ENCODE measurements at places on chromosomes 6 and 20. TPM values are rescaled to one million over a fixed set of nuclear protein-coding genes. Genes with fewer than 3 reads are reported as not detected.

- no peak for DNase-seq
Measured at GRCh38 chr20:54843865-54844264, 368.5 kb downstream of the DOK5 start.

Gene PTGIS
- total RNA-seq = 101 TPM

Gene MYL9
- 1,833 TPM for total RNA-seq

- DNase-seq = no peak
Measured at GRCh38 chr6:155011809-155012291, 16.7 kb downstream of the TIAM2 start.

DNA sequence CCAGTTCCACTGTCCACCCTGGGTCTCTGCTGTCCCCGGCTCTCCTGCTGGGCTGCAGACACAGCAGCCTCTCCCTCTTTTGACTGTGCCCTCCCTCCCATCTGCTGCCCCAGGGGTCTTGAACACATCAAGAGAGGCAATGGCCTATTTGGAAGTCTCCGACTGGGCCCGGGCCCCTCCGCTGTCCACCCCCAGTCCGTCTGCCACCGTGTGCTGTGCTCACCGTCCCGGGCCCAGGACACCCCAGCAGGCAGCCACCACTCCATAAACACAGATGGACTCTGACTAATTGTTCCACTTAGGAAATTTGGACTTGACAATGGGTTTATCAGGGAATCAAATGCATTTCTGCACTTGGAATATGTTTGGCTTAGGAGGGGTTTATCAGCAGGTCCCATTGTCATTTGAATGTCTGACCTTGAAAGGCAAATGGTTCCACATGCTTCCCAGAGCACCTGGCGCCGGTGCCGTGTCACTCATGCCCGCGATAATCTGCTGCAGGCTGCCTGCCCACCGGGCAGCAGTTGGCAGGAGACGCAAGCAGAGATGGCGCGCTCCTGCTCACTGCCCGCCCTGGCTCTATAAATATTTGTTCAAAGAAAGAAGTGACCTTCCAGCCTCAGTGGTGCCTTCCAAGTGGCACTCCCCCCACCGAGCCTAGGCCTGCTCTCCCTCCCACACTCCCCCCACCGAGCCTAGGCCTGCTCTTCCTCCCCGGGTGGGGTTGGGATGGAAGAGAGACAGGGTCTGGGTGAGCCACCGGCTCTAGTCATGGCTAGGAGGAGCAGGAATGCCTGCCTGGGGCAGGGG lies 18.8 kb upstream of the FRMD1 start:
- no peak for DNase-seq

DNA sequence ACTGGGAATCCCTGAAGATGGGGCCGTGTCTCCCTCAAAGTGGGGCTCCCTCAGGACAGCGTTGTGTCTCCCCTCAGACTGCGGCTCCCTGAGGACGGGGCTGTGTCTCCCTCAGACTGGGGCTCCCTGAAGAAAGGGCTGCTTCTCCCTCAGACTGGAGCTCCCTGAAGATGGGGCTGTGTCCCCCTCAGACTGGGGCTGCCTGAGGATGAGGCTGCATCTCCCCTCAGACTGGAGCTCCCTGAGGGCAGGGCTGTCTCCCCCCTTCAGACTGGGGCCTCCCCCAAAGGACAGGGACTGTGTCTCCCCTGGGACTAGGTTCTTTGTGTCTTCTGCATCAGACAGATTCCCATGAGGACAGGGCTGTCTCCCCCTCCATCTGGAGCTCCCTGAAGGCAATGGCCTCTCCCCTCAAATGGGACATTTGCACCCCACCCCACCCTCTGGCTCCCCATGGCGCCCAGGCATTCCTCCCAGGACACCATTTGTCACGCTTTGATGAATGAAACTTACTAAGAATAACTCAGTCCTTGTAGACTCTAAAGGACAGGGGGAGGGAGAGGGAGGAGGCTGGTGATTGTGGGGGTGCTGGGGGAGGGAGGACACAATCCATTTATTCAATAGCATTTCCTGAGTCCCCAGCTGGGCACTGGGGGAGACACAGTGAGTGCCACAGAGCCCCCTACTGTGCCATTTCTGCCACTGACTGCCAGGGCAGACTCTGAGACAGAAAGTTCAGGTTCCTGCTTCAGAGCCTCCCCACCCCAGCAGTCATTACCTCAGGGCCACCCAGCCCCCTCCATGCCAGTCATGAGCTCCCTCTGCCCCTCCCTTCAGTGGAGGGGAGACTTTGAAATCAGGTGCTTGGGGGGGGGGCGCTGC lies 122.4 kb downstream of the MRPL14 start:
- DNase-seq = no peak

DNA sequence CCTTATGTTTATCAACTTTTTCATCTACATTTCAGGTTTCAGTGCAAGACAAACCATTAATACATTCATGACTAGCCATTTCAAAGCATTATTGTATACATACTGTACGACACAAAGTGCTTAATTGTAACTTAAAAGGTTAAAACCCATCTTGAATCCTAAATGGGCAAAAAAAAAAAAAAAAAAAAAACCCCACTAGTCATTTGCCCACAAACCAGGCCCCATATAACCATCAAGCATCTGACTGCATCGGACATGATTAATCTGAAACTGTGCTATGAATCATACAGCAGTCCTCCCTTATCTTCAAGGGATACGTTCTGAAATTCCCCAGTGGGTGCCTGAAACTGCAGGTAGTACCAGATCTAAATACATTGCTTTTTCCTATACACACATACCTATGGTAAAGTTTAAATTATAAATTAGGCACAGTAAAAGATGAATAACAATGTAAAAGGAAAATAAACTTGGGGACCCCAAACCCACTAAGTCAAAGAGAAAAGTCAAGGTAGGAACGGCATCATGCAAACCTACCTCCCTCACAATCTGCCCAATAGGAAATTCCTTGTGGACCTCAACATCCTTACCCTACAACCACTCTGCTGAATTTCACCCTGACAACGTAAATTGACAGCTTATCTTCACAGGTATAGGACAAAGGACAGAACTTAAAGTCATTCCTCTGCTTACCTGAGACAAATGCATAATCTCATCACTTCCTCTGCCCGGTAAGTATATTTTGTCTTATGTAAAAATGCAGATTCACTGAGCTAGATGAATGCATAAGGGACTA lies 14.3 kb downstream of the B4GALT5 start:
- DNase-seq = no peak

Gene VSTM2L
- total RNA-seq = 95.0 TPM

- DNase-seq = no peak
Measured at GRCh38 chr20:829551-829950, 4.0 kb upstream of the FAM110A start.

GRCh38 chr6:87481931-87482330 lies 9.2 kb downstream of the SLC35A1 start:
- no peak for DNase-seq

DNA sequence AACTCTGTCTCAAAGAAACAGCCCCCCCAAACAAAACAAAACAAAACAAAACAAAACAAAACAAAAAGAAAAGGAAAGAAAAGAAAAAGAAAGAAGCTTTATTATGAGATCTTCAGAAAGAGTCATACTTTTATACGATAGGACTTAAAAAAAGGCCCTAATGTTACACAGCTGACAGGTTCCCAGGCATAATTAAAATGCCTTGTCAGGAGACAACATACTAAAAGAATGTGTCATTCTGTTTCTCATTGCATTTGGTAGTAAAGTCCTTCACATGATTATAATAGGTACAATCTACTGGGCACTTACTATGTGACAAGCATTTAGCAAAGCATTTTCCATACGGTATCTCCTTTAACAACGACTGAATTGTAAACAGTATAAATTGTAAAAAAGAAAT lies 36.4 kb upstream of the RPN2 start:
- DNase-seq = no peak

Gene SPTLC3
- total RNA-seq = 26.7 TPM

Gene TENT5A
- total RNA-seq = 26.6 TPM

Gene ADGRB3
- total RNA-seq = 2.0 TPM

DNA sequence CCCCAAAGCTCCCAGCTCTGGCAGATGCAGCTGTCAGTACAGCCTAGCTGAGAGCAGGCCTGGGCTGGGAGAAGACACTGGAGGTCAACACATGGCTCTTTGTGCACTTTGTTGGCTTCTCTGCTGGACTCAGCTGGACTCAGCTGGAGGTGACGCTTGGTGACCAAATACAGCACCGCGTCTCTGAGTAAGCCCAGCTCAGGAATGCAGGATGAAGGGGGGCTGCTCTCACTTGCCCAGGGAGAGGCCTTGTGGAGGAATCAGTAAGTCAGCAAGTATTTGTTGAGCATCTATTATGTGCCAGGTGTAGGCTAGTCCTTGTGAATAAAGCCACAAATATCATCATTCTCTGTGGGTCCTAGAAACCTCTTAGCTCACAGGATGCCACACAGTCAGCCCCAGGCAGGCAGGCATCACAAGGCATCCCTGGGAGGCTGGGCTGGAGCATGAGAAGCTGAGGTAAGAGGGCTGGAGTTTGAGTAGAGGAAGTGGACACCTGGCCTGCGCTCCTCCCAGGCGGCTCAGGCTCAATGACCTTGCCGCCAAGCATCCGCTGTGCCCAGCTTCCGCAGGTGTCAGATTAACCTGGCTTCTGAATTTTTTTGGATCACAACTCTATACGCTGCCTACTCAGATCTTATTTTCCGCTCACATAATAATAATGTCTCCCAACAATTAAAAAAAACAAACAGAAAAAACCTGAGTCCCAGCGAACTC lies 95.4 kb downstream of the TMEM170B start:
- DNase-seq = no peak

DNA sequence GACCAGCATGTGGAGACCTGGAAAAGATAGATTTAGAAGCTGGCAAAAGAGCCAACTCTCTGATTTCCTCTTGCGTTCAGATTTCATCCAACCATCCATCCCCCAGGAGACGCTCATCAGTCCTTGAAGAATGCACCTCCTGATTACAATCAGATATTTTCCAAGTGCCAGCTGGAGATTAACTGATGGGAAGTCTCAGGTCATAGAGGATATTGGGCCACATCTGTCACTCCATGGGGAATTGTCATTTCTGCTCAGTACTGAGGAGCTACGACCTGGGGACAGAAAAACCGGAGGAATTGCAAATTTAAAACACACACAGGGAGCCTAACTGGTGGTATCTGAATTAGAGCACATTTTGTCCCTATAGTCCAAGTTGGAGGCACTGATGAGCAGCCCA lies 496.2 kb upstream of the SULF2 start:
- no peak for DNase-seq

- no peak for DNase-seq
Measured at GRCh38 chr20:36555248-36555647, 13.9 kb downstream of the MYL9 start.

- peak; percentile 57 for DNase-seq
Measured at GRCh38 chr20:50283922-50284810, 93.5 kb downstream of the CEBPB start.

DNA sequence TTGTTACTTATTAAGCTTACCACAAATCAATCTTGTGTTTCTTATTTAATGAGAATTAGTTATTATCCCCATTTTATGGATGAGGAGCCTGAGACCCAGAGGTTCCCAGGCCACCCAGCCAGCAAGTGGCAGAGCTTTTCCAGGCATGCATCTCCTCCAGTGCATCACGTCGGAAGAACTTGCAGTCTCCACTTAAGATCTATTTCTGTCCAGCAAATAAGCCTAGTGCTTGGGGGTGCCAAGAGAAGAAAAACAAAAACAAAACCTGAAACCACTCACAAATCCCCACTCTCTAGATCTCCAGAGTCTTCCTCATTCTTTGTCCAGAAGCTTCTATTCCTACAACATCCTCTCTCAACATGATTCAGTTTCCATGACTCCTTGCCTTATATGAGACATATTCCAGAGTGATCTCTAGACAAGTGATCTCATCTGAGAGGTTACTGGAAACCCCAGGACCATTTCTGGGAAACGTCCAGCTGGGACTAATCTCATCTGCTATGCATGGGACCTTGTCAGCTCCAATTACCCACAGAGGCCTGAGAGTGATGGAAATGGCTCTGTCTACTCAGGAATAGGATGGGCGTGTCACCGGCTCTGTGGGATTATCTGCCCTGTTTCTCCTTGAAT lies 4.1 kb downstream of the GUCA1B start:
- DNase-seq = no peak

- DNase-seq = no peak
Measured at GRCh38 chr20:44001667-44002596, 87.3 kb downstream of the TOX2 start.

DNA sequence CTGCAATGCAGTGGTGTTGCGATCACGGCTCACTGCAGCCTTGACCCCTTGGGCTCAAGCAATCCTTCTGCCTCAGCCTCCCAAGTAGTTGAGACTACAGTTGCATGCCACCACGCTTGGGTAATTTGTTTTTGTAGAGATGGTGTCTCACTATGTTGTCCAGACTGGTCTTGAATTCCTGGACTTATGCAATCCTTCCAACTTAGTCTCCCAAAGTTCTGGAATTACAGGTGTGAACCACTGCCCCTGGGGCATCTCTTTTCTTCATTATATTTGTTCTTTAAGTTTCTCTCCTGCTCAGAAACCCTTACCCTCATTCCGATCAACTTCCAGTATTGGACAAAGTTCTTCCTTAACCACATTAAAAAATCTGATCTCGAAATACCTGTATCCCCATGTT lies 44.7 kb upstream of the DEK start:
- no peak for DNase-seq

DNA sequence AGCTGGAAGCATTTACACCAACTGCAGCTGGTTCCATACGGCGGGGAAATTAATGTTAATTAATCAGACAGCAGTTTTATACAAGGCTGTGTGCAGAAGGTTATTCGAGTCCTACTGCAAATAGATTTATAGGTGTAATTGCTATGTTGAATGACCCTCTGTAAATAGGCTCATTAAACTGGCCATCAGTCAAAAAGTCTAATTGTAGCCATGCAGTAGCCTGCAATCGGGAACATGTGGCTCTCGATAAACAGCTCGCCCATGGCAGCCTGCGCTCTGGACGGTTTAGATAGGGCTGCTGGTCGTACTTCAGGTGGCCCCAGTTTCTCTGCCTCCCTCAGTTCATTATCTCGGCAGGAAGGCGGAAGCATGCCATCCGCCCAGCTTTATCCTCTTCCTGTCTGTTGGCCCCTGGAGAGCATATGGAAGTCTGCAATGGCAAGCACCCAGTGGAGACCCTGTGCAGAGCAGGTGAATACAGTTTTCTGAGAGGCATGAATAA lies 143.2 kb downstream of the MBOAT1 start:
- no peak for DNase-seq

DNA sequence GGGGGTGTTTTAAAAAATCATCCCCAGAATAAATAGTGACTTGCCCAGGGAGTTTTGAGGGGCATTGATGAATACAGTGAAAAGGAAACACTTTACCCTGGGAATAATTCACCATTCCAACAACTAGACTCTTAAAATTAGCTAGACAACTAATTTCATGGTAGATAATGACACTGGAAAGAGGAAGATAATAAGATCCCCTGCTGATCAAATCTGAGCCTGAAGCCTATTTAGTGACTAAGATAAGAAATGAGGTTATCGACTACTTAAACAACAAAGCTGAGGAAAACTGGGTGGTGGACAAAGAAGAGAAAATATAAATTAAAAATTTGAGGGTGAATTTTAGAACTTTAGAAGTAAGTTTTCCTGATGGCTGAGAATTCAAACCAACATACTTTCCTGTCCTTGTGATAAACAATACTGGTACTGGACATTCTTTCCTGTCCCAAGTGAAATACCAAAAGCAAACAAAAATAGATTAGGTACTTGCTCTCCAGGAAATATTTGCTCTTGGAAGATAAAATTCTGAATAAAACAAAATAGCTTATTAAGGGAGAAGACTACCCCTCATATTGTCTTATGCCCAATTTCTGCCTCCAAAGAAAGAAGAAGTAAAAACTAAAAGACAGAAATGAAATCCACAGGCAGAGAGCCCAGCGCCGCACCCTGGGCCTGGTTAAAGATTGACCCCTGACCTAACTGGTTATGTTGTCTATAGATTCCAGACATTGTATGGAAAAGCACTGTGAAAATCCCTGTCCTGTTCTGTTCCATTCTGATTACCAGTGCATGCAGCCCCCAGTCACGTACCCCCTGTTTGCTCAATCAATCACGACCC lies 64.0 kb upstream of the ADGRF4 start:
- no peak for DNase-seq

Gene SLC17A4
- 62.7 TPM for total RNA-seq

Gene OR2B6
- not detected for total RNA-seq
